ENCODE measurements at places on chromosomes 16 and 17.

GRCh38 chr16:48353565-48354163, 31.5 kb downstream of the SIAH1 start:
- DNase-seq, result peak; percentile 73

- DNase-seq, result no peak
These were observed 98.8 kb downstream of the NLK start for GRCh38 chr17:28141313-28141712.

DNA sequence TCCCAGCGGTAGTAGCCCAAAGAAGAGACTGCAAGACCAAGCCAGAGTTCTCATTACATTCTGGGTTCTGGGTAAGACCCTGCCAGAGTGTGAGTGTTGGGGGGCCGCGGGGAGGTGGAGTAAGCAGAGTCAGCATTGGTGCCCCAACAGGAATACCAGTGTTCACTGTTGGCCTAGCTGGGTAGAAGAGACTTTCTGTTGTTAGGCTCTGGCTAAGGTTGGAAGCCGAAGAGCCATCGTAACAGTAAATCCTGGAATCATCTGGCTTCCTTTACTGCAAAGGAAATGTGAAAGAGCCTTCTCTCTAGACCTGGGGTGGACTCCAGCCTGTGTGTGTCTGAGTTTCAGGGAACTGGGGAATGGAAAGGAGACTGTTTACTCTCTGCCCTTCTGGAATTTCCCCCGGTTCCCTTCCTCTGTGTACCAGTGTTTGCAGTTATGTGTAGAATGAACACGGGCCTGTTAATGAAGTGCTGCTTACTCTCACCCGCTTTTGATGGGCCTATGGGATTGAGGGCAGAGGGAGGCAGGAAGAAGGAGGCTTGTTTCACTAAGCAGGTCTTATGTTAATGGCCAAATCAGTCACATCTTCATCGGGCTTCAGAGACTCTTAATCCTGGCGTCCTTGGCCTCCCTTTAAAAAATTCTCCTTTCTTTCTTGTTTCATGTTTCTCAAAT, 68.5 kb downstream of the WWP2 start:
- DNase-seq, result peak; percentile 29

DNA sequence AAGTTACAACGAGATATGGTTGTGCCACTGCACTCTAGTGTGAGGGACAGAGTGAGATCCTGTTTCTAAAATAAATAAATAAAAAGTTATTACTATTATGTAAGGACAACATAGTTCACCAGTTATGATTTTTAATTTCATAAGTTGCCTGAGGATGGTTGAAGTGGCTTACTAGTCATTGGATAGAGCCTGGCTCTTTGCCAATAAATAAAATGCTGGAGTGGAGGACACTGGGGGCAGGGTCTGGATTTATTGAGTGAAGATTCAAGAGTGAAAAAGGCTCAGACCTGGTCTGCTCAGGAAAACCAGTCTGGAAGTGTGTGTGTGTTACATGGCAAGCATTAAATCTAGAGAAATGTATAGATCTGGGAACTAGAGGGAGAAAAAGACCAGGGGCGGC, 2.1 kb downstream of the STARD3 start:
- DNase-seq, result no peak

GRCh38 chr16:30030841-30031413, at the start of gene TLCD3B:
TLCD3B (minus strand) TSS chr16:30031271; CDS start chr16:30030527, 744 bp downstream.
- no peak for DNase-seq

GRCh38 chr16:59046335-59046734, 312.2 kb upstream of the GOT2 start:
- peak; percentile 47 for DNase-seq

DNA sequence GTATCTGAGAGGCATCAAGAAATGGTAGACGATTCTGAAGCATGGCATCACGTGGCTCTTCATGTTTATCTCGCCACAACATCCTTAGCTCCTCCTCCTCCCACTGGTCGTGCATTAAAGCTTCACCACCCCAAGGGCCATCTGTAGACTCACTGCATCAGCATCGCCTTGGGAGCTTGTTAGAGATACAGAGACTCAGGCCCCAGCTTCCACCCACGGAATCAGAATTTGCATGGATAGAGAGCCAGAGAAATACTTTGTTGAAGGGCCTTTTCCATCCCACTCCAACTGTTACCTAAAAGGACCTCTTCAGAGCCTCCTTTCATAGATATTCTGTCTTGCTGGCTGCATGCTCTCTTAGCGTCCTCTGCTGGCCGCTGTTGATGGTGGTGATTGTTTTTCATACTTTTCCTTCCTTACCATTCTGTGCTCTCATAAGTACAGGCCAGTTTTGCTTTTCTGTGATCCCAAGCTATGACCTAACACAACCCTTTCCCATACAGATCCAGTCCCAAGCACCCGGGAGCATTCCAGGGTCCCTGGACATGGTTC, 1049.4 kb upstream of the EEF2KMT start:
- DNase-seq, result no peak

DNA sequence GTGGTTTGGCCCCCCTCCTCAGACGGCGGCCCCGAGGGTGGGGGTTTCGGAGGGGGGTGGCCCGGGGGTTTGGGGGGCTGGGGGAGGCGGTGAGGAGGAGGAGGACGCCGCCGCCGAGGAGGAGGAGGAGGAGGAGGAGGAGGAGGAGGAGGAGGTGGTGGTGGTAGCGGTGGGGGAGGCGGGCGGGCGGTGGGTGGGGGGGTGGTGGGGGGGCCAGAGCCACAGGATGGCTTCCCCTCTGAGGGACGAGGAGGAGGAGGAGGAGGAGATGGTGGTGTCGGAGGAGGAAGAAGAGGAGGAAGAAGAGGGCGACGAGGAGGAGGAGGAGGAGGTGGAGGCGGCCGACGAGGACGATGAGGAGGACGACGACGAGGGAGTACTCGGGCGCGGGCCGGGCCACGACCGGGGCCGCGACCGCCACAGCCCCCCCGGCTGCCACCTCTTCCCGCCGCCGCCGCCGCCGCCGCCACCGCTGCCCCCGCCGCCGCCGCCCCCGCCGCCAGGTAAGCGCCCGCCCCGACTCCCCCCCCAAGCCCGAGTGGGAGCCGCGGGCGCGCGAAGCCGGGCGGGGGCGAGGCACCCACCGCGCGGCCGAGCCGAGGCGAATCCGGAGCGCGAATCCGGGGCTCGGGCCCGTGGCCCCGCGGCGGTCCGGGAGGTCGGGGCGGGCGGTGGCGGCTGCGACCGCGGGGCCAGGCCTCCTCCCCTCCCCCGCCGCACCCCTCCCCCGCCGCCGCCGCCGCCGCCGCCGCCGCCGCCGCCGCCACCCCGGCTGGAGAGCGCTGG, 3.8 kb upstream of the CHD3 start:
- DNase-seq, result no peak

DNA sequence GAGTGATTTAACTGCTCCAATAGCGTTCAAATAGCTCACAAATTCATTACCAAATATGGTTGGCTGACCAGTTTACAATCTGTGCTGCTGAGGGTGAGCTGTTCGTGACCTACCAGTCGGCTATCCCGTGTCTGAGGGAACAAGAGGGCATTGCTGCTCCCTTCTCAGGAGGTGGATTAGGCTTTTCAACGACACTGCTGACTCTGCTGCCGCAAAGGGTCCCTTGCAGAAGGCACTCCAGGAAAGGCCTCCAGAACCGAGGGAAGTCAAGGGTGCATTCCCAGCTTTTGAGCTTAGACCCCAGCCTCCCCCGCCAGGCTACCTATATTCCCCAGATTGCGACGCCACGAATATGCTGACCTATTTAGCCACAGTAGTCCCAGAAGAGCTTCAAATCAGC, 32.3 kb downstream of the GJC1 start:
- peak; percentile 58 for DNase-seq

DNA sequence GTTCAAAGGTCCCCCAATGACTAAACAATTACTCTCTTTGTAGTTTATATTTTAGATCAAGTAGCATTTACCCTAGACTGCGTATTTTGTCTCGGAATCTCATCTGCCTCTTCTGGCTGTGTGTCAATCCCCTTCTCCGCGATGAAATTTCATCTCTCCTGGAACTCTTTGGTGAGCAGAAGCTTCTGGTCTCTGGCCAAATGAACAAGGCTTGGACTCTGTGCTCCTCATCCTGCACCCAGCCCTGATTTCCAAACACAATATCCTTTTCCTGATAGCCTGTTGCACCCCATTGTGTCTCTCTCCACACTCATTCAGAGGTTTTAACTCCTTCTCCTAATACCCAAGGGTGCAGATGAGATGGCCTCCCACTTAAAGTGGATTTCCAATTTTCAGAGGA, 609.4 kb upstream of the CDH5 start:
- no peak for DNase-seq

DNA sequence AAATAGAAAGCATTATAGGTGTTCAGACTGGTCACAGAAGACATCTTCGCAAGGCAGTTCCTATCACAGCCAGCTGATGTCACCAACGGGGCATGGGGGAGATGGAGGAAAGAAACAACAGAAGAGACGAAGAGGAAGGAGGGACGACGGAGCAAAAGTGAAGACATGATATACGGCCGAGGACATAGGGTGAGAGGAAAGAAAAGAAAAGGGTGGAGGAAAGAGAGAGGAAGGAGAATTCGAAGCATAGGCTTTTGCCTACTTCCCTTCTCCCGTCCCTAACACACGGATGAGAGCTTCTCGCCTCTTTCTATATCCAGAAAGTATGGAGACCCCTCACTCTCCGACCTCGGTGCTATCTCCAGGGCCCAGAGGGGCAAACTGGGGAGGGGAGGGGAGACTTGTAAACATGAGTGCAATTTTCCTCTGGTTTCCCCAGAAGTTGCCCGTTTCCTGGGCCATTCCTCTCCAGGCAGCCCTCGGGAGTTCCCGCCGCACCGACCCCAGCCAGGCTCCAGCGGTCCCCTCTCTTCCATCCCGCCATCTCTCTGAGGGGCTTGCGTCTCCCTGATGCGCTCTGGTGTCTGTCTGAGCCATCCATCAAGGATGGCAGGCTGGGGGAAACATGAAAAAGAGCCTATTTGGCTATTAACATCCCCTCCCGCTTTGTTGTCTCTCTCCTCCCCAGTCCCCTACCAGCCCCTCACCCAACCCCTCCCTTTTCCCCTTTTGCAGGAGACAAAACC, 26.0 kb downstream of the COPZ2 start:
- DNase-seq, result no peak

GRCh38 chr17:63956296-63956920, 16.3 kb downstream of the SCN4A start:
- DNase-seq, result peak; percentile 90

GRCh38 chr17:44911133-44912001, 3.9 kb downstream of the GFAP start:
- DNase-seq, result peak; percentile 41

DNA sequence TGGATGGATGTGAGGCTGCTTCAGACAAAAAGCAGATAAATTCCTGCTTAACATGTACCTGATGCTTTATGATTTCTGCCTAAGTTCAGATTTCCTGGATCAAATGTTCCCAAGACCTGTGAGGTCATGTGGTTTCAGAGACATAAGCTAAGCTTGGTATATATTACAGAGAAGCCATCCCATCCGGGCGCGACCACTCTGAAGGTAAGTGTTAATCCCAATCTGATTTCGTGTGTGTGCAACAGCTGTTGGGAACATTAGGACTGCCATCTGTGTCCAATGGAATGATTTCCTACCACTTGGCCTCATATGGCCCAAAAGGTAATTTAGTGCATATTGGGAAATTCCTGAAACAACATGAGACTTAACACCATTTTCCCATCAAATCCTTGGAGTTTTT, 199.1 kb downstream of the HS3ST3B1 start:
- DNase-seq, result no peak

DNA sequence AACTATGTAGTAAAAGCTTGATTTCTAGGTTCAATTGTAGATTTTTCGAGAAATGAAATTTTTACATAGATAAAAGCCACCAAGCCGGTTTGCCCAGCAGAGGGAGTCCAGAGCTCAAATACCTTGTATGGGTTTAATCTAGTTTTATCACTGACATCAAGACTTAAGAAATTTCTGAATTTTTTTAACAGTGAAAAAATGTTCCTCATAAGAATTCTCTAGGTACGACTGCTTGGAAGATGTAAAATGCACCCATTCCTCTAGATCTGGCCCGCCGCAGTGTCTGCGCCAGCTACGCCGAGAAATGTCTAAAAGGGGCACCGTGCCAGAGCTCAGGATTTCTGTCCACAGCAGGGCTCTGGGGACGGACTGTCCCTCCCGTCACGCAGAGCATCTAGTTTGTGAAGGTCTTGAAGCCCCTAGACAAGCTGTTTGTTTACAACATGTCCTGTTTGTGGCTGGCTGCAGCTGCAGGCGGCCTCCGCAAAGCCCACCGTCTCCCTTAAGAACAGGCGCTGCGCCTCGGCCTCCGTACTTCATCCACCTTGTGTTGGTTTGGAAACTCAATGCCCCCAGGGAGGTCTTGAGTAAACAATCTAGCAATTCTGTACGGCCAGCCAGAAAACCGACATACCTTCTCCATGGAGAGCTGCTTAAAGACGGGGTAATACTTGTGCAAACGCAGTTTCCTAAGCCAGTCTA, 24.8 kb downstream of the MAP1LC3B start:
- peak; percentile 67 for DNase-seq
